ENCODE measurements at places on chromosomes 5 and 9.

DNA sequence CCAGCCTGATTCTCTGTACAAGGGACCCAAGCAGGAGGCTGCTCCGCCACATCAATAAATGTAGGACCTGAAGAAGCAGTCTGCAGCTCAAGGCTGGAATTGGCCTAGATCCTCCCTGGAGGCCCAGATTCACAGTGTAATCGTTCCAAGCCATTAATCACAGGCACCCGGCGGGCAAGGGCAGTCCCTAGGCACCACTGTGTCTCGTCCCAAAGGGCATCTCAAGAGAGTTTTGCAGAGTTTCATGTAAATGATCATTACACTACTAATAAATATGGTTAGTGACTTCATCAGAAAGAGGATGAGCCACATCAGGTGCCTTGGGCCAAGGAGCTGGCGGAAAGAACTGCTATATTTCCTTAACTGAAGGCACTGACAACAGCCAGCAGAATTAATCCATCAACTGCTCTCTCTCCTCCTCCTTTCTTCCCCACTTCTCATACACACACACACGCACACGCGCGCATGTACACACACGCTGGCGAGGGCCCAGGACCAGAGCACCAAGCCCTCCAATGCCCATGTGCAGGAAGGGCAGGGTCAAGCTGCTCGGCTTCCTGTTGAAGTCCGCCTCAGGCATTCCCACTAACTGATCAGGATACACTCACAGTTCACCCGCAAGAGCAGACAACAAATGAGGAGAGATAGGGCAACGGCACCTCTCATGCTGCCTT, 33.9 kb downstream of the GNAQ start:
- no peak for DNase-seq

DNA sequence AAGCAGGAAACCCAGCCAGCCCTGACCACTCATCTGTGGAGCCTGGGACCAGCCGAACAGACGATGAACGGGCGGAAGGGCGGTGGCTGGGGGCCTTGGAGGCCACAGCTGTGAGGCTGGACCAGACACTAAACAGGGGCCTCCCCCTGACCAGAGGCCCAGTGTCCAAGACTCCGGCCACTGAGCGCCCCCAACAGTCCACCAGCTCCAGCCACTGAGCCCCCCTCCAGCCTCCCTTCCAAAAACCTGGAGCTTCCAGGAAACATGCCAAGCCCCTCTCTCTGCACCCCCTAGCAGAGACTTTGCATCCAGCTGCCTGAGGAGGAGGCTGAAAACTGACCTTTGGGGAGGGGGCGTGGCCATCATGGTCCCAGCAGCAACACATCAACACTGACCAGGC, 23.2 kb downstream of the CNTFR start:
- DNase-seq, result no peak

DNA sequence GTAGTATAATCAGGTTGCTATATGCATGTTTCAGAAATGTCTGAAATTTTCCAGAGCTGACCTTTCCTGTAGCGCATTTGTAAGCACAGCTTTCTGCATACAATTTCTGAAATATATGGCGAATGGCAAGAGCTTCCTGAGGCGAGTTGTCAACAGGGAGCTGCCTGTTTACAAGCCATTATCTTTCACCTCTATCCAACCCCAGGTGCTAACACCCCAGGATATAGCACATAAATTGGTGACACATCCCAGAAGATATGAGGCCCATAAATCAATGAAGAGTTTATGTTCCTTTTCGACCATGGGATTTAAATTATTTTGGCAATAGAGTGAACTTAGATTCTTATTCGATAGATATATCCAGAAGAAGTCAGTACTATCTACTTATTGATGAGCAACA, 379.8 kb downstream of the KDM4C start:
- no peak for DNase-seq

DNA sequence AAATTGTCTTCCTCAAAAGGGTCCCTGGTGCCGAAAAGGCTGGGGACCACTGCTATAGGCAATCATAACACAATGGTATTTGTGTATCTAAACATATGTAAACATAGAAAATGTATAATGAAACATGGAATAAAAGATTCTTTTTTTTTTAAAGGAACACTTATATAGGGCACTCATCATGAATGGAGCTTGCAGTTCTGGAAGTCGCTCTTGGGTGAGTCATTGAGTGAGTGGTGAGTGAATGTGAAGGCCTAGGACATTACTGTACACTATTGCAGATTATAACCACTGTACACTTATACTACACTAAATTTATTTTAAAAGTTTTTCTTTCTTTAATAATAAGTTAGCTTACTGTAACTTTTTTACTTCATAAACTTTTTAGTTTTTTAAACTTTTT, 176.4 kb downstream of the ARRDC3 start:
- DNase-seq, result no peak

- DNase-seq, result no peak
These were observed 103.1 kb downstream of the FBN2 start for GRCh38 chr5:128434993-128435392.

GRCh38 chr5:116378007-116378776, 196.4 kb downstream of the SEMA6A start:
- no peak for DNase-seq

GRCh38 chr9:74795803-74796202, 91.9 kb downstream of the TRPM6 start:
- no peak for DNase-seq

- no peak for DNase-seq
These were observed 135.9 kb downstream of the MACROH2A1 start for GRCh38 chr5:135263022-135263668.

- DNase-seq, result no peak
These were observed 217.6 kb downstream of the NFIB start for GRCh38 chr9:14096258-14096922.

DNA sequence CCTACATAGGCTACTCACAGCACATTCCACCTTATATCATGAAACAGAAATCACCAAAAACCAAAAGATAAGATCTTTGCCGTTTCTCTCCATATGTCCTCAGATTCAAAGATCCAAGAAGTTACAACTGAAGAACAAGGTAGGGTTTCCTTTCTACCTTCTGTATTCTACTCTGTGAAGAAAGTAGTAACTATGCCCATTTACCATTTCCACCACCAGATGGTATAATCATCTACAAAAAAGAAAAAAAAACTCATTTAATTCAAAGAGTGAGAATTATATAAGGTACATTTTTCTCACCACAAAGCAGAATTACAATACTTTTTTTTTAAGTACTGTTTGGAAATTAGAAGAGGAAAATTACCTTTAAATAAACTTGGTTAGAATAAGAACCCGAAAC, 172.6 kb upstream of the PTGER4 start:
- no peak for DNase-seq

DNA sequence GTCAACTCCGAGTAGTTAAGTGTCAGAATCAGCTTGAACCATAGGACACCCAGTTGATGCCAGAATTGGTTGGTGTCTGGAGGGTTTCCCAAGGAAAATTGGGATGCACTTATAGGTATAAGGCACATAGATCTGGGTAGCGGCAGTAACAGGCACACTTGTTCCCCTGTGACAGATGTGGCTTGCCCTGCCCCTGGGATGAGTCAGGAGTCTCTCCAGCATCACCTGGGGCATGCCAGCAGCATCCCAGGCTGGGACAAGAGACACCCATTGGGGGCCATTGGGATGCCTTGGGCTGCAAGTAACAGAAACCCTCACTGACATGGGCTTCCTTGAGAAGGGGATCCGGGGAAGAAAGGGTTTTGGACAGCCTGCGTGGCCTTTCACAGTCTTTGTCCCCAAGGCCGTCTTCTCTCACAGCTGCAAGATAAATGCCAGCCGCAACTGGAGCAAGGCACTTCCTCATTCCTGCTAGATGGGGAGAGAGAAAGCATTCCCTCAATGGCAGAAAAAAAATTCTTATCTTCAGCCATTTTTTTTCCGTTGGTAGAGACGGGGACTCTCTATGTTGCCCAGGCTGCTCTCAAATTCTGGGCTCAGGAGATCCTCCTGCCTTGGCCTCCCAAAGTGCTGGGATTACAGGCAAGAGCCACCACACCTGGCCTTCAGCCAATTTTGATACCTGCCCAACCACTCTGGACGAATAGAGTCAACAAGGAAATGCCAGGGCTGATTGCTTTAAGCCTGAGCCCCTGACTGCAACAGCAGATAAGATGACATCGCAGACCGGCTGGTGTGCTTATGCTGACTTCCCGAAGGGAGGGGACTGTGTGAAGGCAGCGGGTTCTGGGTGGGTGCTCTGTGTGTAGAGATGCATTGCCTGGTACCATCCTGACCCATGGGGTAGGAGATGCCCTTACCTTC, 13.3 kb upstream of the RNF130 start:
- DNase-seq, result no peak

GRCh38 chr5:20605732-20606525, 617.9 kb upstream of the CDH18 start:
- no peak for DNase-seq

DNA sequence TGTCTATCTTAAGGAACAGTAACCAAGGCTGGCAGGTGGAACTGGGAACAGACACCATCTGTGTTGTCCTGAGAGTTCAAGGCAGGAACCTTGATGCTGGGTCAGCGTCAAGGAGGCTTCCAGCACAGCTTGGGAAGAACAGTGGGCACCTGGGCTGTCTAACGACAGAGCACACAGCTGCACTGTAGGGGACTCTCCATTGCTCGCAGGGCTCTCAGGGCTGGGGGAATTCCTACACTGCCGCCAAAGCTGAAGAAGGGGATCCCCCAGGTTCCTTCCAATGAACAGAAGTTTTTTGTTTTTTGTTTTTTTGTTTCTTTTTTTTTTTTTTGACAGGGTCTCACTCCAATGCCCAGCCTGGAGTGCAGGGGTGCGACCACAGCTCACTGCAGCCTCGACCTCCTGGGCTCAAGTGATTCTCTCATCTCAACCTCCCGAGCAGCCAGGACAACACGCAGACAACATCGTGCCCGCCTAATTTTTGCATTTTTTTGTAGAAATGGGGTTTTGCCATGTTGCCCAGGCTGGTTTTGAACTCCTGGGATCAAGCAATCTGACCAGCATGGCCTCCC, 81.9 kb downstream of the PTPN3 start:
- DNase-seq, result no peak

Measured in activated T-helper 9 cell treated with anti-CD3 and anti-CD28 coated beads, Interleukin-2, amount 50 U/mL, for 16 hours (primary cell).